ENCODE measurements at places on chromosomes 4 and X.

GRCh38 chr4:53598483-53598882, 7.2 kb upstream of the LNX1 start:
- no peak for DNase-seq

- no peak for DNase-seq
Measured at GRCh38 chr4:142838778-142839177, 7.3 kb downstream of the INPP4B start.

DNA sequence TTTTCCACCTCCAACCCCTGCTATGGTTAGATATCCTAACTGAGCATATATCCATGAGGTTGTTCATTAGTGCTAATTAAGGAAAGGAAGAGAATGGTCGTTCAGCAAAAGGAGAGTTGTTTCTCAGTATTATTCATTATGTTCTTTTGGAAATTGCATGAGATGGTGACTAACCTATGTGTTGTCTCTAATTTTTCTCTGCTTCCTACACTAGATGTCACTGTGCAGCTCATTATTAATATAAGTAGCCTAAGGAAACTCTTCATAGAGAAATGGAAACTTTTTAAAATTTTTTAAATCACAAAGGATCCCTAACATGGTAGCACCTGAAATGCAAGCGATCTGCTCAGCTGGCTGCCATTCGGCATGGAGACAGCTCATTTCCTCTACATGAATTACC, 67.7 kb upstream of the FAM9A start:
- no peak for DNase-seq

GRCh38 chr4:120071192-120071795, 4.6 kb upstream of the MAD2L1 start:
- DNase-seq, result no peak

DNA sequence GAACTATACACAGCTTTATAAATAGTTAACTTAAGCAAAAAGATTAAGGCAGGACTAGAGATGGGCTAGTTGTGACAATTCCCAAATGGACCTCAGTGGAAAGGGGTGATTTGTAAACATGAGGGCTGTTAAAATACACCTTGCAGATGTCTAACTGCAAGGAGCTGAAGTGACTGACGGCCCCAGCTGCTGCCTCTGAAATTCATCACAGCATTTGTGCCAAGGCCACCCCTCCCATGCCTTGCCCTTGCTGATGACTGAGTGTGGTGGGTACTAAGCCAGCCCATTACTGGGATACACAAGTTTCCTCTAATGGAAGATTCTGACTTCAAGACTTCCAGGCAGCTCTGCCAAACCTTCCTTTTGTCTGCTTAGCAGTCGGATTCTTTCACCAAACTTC, 23.7 kb upstream of the EGFL6 start:
- DNase-seq, result no peak

DNA sequence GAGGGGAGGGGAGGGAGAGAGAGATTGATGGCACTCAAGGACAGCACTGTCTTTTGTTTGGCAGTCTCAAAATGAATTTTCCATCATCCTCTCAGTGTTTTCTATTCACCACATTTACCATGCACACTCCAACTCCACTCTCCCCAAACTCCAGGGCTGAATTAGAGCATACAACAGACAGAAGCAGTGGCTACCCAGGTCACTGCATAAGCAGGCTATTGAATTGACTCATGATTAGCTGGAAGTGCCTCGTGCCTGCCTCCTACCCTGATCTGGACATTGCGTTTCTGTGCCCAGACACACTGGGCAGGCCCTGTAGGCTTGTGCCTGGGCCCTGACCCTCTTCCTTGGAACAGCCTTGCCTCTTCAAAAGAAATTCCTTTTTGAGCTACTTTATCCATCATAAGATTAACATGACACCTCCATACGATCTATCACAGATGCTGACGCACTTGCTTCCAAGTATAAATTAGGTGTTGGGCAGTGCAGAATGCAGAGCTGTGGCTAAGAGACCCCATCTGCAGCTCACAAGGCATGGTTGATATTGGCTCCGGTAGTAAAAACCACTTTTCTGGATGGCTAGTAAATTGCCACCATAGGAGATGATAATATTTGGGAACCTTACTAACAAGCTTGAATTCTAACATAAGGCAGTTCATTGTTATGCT, 752.9 kb downstream of the RPA4 start:
- no peak for DNase-seq

DNA sequence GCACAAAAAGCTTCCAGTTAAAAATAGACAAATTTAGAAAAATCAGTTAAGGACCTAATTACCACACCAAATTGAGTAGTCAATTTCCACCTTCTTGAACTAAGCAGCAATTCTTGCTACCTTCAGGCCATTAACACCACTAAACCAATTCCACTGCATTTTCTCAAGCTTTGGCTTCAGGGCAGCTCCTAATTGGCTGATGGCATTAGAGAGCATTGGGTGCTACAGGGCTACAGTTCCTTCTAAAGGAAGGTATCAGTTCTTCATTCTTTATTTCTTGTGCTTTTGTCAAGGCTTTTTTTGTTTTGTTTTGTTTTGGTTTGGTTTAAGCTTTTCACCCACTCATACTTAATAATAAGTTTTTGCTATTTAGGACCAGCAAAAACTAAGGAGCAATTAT, 90.2 kb upstream of the FAM241A start:
- DNase-seq, result no peak

DNA sequence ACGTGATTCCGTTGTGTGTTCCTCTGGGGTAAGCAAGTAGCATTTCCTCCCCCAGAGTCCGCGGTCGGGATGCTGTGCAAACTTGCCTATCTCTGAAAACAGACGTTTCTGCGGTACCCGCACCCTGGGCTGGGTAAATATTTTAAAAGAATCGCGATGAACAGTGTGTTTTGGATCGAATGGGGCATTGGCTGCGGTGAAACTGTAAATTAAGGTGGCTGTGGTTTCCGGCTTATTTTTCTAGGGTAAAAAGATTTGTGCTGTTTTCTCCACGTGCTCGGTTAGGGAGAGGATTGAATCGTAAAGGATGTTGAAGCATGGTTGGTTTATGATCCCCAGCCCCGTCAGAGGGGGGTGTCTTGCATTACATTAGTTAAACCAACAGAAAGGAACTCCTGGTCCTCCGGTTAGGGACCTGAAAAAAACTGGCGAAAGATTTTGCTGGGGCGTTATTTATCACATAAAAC, 1.2 kb downstream of the HHIP start:
- DNase-seq, result no peak

GRCh38 chr4:6873792-6874461, 35.7 kb upstream of the TBC1D14 start:
- peak; percentile 43 for DNase-seq

GRCh38 chr4:104235967-104236366, 258.7 kb downstream of the CXXC4 start:
- DNase-seq, result no peak

All from anterior cingulate cortex (tissue), 58 donors.